ENCODE measurements at places on chromosomes 6 and 20.

- no peak for DNase-seq
Observed at GRCh38 chr6:40500227-40500626, 86.9 kb downstream of the LRFN2 start.

GRCh38 chr6:118324116-118324515 lies 224.0 kb upstream of the PLN start:
- DNase-seq, result no peak

DNA sequence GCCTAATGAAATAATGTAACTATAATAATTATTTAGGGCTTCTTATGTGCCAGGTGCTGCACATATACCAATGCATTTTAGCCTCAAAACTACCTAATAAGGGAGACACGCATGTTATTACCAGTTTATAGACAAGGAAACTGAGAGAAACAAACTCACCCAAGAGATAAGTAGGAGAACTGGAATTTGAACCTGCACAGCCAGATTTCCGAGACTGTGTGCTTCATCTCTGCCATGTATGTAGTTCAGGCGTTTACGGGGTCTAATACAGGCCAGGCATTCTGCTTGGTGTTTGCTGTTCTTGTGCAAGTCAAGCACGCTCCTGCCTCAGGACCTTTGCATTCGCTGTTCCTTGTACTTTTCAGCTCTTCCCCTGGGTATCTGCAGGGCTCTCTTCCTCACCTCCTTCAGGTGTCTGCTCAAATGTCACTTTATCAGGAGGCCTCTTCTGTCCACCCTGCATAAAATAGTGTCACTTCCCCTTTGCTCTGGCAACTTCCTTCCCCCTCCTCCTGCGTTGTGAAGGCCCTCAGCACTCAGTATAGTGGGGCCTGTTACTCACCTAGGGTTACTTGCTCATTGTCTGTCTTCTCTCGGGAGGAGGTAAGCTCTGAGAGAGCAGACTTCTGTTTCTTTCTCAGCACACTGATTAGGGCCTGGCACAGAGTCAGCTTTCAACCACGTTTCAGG lies 6.1 kb upstream of the NSFL1C start:
- no peak for DNase-seq

GRCh38 chr6:146041282-146041681 lies 12.4 kb downstream of the GRM1 start:
- DNase-seq, result peak; percentile 40

DNA sequence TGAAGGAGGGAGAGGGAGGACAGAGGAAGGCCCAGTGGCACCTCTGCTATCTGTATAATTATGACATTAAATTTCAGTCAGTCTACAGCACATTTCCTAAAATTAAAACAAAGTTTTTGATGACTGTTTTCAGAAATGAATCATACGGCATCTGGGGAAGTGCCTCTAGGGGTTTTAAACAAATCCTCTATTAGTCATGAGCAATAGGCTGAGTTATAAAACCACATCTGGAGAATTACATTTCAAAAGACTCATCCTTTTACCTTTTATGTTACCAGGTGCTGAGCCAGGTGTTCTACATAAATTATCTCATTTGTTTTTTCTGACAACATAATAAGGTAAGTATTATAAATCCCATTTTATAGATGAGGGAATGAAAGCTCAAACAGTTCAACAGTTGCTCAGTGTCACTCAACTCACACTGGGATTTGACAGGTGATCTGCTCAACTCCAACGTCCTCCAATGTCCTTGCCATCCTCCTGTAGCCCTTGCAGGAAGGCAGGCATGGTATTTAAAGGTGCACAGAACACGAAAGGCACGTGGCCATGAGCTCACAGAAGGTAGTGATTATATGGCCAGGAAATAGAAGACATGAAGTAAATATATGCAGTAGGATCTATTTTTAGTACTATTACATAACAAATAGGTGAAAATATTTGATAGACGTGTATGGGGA lies 184.2 kb upstream of the MAN1A1 start:
- no peak for DNase-seq

GRCh38 chr6:105880030-105880492 lies 206.1 kb upstream of the PRDM1 start:
- DNase-seq, result no peak

GRCh38 chr6:140636271-140636907 lies 1261.9 kb upstream of the CITED2 start:
- DNase-seq, result no peak

DNA sequence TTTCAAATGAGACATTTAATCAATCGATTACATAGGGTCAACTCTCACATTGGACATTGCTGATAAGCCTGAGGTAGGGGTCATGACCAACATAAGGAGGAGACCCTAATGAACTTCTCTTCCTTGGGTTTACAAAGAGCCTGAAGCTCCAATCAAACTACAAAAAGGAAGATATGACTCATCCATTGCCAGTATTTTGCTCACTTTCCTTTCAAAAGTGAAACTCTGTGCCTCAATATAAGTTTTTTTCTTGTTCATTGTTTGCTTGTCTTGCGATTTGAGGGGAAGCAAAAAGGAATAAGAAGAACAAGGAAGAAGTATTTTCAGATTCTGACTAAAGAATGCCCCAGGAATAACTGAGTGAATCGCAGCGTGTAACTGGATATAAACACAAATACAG lies 38.8 kb upstream of the KHDRBS2 start:
- no peak for DNase-seq

GRCh38 chr6:83055366-83055964 lies 10.2 kb downstream of the UBE3D start:
- DNase-seq, result peak; percentile 45

DNA sequence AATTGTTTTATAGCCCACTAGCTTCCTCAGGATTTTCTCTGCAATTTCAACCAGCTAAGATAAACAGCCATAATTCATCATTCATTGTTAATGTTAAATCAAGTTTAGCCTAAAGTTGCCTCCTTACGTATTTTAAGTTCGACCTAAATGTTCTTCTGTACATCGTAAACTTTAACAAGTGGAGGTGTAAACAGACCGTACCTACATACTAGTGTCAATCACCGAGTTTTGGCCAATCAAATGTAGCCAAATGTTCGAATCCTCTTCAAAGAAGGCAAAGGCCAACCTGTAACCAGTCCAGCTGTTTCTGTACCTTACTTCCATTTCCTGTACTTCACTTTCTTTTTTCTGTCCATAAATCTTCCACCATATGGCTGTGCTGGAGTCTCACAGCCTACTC lies 13.5 kb downstream of the MBOAT1 start:
- no peak for DNase-seq

DNA sequence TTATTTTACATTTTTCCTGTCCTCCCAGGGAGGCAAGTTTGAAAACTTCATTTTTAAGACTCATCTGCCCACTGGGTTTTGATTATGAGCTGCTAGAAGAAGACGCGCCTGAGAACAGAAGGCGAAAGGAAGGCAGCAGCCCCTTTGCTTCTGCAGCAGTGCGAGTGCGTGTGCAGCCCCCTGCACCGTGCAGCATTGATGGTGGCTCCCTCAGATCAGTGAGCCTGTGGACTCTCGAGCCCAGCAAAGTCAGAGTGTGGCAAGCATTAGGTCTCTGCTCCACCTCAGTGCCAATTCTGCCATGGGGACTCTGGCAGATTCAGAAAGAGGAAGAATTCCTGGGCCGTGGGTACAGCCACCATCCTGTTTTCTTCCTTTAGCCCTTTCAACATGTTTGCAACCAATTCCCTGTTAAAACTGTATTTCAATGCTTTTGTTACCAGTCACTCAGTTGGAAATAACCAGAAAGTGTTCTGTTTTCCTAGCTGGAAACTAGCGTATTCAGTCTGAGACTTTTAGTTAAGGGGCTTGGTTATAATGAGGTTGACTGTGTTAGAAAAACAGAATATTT lies 134.8 kb upstream of the OGFRL1 start:
- DNase-seq, result no peak

- DNase-seq, result no peak
Observed at GRCh38 chr6:11384531-11385309, 152.3 kb upstream of the NEDD9 start.

- DNase-seq, result no peak
Observed at GRCh38 chr6:29620630-29621029, 12.4 kb downstream of the GABBR1 start.

DNA sequence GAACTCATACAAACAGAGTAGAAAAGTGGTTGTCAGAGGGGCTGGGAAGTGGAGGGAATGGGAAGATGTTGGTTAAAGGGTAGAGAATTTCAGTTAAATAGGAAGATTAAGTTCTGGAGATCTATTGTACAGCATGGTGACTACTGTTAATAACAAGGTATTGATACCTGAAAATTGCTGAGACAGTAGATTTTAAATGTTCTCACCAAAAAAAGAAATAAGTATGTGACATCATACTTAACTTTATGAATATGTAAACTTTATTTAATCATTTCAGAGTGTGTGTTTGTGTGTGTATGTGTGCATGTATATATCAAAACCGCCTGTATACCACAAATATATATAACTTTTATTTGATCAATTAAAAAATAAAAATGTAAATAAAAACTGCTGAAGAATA lies 896.4 kb downstream of the TFAP2A start:
- DNase-seq, result no peak

- DNase-seq, result peak; percentile 41
Observed at GRCh38 chr6:36666826-36667591, 11.5 kb upstream of the CDKN1A start.

- no peak for DNase-seq
Observed at GRCh38 chr20:42346189-42347170, 728.3 kb upstream of the CHD6 start.

DNA sequence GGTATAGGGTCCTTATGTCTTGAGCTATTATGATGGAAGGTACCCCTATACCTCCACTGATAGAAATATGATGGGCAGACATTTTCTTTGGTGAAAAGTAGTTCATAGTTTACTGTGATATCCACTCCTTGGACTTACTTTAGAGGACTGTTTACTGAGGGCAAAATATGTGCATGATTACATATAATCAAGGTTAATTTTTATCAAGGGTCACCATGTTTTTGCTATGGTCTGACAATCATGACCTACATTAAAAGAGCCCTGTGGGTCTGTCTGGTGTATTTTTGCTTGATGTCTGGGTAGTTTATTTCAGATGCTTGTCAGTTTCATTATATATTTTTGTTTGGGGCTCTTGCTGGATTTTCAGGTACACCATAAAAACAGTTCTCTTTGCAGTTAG lies 40.1 kb downstream of the CDKAL1 start:
- DNase-seq, result no peak

DNA sequence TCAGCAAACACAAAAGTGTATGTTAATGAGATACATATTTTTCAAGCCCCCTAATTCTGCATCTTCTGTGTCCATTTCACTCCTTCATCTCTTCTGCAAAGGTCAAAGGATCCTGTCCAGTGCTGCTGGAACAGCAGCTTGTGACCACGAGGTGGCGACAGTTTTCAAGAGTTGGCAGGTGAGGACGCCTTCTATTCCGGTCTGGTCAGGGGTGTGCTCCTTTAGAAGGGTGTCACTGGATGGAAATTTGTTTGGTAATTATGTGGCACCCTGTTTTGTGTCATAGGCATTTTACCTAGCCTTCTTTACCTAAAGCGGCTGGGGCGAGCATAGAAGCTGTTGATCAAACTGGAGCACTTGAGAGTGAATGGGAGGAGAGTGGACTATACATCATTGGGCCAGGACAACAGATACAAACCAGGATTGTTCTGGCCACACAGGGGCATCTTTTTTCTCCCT lies 32.9 kb upstream of the ERVFRD-1 start:
- DNase-seq, result peak; percentile 70

- no peak for DNase-seq
Observed at GRCh38 chr20:24341781-24342180, 127.6 kb upstream of the SYNDIG1 start.

DNA sequence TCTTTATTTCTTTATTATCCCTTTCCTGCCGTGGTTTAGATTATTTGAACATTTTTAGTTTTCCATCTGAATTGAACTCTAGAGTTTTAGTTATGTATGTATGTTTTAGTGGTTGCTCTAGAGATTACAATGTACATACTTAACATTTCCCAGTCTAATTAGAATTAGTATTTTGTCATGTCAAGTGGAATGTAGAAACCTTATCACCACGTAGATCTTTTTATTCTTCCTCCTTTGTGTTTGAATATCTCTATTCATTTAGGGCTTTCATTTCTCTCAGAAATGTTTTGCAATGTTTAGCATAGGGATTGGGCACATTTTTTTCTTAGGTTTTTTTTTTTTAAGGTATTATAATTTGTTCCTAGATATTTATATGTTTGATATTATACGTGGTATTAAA lies 73.1 kb upstream of the EZR start:
- DNase-seq, result no peak

- DNase-seq, result no peak
Observed at GRCh38 chr6:145836170-145836569, 21.6 kb upstream of the FBXO30 start.

GRCh38 chr6:12083763-12084162 lies 71.7 kb downstream of the HIVEP1 start:
- no peak for DNase-seq

- DNase-seq, result no peak
Observed at GRCh38 chr20:54514028-54514607, 38.7 kb downstream of the DOK5 start.

- DNase-seq, result no peak
Observed at GRCh38 chr6:16625291-16626265, 135.7 kb downstream of the ATXN1 start.

DNA sequence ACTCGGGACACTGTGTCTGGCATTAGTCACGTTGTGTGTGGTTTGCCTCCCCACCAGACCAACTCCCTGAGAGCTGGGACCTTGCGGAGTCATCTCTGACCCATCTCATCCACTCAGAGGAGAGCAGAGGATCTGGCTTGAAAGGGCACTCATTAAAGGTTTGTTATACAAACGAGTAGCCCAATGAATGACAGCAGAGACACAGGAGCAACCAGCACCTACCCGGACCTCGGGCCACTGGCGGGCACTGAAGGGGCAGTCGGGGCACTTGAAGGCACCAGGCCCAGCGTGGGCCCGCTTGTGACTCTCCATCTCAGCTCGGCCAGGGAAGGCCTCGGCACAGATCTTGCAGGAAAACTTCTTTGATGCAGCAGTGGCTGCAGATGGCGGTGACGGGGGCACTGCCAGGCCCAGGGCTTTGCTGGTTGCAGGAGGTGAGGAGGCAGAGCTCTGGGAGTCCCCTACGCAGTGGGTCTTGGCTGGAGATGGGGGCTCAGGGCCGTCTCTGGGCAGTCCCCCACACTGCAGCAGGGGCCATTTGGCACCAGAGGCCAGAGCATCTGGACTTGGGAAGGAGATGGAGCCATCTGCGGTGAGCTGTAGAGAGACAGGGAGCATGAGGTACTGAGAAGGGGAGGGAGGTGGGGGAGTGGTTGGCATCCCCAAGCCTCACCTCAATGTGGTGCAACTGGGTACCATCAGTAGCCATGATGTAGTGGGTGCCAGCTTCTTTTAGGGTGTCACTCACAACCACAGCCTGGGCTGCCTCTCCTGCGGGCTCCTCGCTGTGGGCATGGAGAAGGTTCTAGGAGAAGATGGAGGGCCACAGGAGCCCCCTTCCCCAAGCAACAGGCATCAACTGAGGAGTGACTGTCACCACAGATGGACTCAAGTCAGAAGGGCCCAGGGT lies 17.7 kb downstream of the PCIF1 start:
- no peak for DNase-seq

DNA sequence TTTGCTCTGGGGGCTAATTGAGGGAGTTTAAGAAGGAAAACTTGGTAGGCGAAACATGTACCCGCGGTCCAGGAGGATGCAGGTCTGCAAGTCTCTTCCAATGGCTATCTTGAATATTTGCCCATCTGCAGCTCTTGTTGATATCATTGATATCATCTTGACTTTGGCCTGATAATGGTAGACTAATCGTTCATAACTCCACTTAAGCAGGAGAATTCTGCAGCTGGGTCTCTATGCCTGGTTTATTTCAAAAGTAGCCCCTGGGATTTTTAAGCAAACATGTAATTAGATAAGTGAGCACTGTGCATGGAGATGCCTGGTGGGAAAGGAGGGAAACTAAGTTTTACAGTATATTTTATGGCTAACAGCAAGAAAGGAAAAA lies 52.7 kb downstream of the ADGB start:
- DNase-seq, result no peak

Data from endothelial cell of umbilical vein (primary cell).